ENCODE measurements at places on chromosomes 6 and 20.

- DNase-seq, result no peak
Observed at GRCh38 chr6:35955071-35955470, 34.2 kb upstream of the SRPK1 start.

- no peak for DNase-seq
Observed at GRCh38 chr6:157229132-157229618, 94.1 kb downstream of the TMEM242 start.

DNA sequence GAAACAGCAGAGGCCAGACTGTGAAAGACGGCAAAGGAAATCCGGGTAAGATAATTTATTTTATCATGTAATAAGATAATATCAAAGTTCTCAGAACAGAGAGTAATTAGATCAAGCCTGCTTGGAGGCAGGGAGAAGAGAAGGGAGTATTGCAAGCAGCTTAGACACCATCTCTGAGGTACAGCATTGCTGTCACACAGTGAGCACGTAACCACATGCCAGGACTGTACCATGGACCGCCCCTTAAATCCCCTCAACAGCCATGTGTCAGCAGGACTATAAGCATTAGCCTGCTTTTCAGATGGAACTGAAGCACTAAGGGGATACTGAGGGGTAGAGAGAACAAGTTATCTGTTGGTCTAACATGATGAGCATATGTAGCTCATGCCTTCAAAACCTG lies 141.5 kb downstream of the C6orf118 start:
- DNase-seq, result no peak

DNA sequence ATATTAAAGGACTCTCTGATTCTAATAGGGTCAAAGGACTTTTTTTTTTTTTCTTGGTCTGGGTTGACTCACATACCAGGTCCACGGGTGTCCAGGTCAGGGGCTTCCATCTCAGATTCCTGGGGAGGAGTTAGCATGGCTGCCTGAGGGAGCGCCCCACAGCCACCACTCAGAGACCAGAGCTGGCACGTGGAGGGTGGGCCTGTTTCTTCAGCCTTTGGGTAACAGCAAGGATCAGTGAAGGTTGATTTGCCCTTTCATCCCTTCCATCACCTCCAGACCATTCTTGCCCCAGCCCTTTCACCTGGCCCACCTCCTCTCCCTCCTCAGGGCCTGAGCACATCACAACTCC lies 5.9 kb upstream of the GPSM3 start:
- no peak for DNase-seq

GRCh38 chr6:100426241-100426640 lies 38.5 kb downstream of the SIM1 start:
- no peak for DNase-seq

GRCh38 chr6:80434691-80435350 lies 328.4 kb downstream of the BCKDHB start:
- DNase-seq, result no peak

DNA sequence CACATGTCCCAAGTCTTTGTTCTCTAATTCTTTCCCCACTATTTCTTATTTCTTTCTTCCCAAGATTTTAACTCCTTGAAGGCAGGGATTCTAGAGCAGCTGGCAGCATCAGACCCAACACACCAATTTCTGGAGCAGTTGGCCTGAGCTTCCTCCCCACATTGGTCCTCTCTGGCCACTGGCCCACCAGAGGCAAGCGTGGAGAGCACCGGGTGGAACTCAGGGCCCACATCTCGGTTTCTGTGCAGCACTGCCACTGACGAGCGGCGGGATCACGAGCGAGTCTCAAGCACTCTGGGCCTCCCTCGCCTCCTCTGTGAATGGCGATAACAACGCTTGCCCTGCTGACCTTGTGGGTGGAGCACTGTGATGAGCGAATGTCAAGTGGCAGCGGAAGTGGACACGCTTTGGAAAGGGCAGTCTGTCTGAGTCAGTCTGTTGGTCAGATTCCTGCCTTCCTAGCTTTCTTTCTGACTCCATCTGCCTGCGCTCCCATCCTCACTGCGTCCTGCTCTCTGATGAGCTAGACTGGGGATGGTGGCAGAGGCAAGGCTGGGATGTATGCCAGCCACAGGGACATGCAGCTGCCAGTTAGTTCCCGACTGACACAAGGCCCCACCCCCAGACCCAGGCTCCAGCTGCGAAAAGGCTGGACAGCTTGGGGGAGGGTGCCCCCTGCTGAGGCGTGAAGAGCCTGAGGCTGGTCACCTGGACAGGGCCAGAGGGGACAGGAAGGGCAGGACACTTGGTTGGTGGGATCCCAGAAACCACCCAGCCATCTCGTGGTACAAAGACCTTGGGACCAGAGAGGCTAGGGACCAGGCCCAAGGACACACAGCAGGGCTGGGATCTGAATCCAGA lies 4.5 kb upstream of the SPDEF start:
- DNase-seq, result peak; percentile 58

GRCh38 chr6:90803956-90804355 lies 217.1 kb upstream of the MAP3K7 start:
- DNase-seq, result no peak

DNA sequence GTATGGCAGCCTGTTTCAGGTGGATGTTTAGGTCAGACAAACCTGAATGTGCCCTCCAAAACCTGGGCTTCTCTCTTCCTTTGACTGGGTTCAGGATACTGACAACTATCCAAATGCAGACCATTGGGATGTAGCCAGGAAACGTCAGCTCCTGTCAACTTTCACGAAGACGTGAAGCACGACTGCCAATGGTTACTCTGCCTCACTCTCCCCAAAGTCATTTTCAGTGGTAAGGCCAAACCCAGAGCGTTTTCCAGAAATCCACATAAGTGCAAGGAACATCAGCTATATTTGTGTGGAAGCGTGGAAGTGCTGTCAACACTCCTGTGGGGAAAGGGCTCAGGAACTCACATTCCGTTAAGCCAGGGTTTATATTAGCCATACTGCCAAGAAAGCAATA lies 20.1 kb upstream of the RCAN2 start:
- peak; percentile 26 for DNase-seq

DNA sequence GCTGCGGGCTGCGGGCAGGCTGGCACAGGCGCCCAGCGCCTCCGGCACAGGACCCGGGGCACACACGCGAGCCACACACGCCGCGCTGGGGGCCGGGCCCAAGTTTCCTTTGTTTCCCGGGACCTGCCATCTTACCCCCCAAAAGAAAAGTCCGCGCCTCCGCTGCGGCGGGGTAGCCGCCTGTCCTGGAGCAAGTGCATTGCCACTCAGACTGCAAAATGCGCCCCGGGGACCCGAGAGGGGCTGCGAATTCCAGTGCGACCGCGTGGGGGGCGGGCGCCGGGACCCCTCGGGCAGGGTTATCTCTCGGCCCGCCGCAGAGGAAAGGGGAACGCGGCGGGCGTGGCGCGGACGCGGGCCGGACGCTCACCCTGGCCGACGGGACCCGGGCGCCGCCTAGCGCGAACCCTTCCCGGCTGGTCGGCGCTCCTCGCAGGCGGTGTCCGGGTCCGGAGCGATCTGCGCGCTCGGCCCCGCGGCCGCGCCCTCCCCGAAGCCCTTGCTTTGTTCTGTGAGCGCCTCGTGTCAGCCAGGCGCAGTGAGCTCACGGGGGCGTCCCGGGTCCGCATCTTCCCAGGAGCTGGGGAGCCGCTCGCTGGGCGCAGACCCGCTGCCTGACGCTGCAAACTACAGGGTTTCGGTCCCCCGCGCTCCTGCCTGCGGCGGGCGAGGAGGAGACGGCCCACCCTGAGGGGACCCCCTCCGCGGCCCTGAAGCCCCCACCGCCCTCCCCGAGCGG lies 639 bp upstream of the CD24 start:
- DNase-seq, result peak; percentile 52

GRCh38 chr6:135936606-135937005 lies 85.1 kb downstream of the PDE7B start:
- no peak for DNase-seq

DNA sequence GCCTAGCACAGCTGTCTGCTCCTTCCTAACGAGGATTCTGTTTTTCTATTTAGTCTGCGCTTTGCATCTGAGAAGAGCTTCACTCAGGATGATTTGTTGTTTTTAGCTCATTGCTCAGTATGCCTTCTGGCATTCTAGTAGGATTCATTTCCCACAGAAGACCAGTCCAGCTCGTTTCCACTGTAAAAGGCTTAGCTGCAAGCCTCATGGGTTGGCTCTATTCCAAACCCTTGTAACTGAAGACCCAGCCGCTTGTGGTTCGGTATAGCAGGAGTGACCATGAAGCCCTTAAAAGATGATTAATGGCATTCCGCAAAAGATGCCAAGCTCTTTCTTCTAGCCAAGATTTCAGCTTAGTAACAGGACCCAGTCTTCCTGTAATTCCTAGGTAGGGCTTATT lies 7.2 kb downstream of the ADGRF1 start:
- DNase-seq, result no peak

DNA sequence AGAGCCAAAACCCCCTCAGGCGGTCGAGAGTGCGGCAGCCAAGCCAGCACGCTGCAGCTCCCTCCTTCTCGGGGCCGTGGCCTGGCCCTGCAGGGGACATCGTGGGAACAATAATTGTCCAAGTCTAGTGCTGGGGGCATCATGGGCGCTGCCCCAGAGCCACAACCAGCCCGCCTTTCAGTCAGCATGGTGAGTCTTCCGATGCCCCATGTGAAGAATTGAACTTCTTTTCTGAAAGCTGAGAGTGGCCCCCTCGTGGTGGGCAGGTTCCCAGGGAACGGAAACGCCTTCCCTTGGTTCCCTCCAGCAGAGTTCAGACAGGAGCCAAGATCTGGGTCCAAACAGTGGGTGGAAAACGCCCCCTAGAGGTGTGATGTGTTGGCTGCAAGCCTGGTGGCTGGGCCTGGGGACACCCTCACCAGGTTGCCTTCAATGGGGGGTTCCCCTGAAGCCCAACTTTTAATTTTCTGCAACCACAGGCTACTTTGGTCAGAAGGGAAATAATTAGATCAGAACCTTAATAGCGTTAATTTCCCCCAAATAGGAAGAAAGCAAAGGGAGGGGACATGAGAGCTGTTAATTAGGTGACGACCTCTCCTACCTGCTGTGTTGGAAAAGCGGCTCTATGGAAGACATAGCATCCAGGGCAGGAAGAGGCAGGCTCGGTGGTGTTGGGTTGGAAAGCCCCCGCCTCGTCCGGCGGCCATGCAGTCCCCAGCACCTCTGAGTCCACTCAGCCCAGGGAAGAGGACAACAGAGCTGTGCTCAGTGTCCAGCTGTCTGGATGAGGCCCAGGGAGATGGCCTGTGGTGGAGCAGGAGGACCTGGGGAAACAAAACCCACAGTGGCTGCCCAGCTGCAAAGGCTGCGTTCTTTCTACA lies 4.7 kb upstream of the MRGBP start:
- DNase-seq, result peak; percentile 85

All from Right ventricle myocardium superior (tissue), 1 donor.